ENCODE measurements at places on chromosomes 16 and 17.

- no peak for DNase-seq
These were observed 222.4 kb upstream of the AXIN2 start for GRCh38 chr17:65783845-65784334.

GRCh38 chr17:8430966-8431365, 4.7 kb upstream of the NDEL1 start:
- DNase-seq = no peak

DNA sequence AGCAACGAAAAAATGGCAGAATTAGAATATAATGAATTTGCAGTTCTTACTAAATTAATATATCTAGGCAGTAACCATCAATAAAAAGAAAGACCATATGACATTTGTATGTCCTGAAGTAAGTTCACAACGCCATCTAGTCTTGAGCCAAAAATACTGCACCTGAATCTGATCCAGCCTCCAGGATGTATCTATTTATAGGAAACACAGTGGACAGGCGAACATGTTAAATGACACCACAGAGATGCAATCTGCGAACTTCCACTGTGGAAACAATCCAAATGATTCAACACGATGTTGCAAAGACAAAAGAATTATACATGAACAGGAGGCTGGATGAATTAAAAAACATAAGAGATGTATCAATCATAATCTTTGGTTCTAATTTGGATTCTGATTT, 197.6 kb downstream of the CDH13 start:
- no peak for DNase-seq

DNA sequence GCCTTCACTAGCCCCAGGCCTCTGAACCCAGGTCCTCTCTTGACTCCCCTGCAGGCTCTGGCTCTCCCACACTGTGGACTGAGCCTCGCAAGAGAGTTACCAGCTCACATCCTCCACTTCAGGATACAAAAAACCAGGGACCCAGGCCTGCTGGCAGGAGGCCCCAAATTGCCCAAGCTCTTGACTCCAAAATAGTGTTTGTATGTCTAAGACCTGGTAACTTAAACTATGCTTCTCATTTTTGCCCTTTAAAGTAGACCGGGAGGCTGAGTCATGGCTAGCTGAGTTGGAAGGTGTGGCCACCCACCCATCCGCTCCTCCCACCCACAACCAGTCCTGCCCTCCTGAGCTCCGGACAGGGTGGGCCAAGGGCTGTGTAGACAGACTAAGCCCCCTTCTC, 250.0 kb downstream of the SOX9 start:
- DNase-seq = no peak

- no peak for DNase-seq
These were observed 6.2 kb downstream of the SPATA2L start for GRCh38 chr16:89695086-89695874.

- DNase-seq = peak; percentile 38
These were observed 51.4 kb upstream of the LHX1 start for GRCh38 chr17:36885771-36886377.

- DNase-seq = no peak
These were observed 482.8 kb downstream of the SOX9 start for GRCh38 chr17:72603420-72604242.

DNA sequence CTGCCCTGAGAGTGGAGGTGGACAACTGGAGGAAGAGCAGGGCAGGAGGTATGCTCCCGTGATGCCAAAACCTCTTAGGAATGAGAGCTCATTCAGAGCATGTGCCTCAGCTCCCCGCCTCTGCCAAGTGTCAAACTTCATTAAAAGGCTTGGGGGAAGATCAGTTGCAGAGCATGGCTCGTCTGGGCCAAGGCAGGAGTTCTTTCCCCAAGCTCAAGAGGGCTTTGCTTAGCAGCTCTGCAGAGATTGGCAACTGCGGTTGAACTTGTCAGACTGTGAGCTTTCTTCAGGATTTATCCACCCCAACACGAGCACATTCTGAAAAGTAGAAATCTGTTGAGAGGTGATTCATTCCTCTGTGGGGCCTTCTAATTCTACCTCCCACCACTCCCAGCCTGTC, 248.1 kb downstream of the HS3ST3A1 start:
- DNase-seq = no peak

DNA sequence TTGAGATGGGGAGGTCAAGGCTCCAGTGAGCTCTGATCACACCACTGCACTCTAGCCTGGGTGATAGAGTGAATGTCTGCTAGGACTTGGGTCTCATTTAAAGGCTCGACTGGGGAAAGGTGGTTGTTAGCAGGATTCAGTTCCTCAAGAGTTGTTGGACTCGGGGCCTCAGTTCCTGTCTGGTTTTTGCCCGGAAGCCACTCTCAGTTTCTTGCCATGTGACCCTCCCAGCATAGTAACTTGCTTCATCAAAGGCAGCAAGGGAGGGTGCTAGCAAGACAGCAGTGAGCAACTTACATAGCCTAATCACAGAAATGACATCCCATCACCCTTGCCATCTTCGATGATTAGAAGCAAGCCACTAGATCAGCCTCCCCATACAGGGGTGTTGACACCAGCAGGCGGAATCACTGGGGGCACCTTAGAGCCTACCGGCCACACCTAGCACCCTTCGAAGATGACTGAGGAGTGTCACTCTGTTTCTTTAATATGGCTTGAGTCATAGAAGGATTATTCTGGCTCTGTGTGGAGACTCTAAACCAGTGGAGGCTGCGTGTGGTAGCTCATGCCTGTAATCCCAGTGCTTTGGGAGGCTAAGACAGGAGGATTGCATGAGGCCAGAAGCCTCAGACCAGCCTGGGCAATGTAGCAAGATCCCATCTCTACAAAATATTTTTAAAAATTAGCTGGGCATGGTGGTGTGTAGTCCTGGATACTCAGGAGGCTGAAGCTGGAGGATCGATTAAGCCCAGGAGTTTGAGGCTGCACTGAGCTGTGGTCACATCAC, 13.2 kb upstream of the SCNN1B start:
- DNase-seq = no peak

DNA sequence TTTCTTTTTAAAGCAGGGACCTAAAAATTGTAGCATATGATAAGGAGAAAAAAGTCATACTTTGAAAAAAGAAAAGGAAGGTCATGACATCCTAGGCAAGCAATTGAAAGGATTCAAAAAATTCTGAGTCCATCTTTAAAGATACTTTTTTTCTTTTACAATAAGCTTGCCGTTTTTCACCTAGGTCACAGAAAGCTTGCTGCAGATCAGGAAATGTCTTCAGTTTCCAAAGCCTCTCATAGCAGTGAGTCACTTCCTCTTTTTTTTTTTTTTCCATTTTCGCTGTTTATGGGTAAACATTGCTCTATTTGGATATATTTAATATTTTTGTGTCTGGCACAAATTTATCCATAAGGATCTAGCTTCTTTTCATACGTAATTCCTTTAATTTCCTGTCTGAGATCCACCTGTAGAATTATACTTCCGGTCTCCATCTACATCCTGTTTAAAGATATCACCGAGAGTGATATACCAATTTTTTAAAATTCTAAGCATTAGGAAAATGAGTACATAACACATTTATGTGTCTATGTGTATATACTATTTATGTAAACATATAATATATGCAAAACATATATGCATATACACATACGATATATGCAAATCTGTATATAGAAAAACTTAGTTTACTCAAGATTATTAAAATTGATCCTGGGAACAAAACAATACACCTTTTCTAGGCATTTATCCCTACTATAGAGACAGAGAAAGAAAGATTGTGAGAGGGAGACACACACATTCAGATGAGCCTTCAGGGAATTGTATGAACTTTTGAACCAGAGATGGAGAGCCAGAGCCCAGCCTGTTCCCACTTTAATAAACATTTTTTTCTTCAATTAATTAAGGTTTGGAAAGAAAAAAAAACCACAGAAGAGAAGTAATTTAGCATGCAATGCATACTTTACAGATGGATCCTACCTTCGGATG, 134.4 kb downstream of the SKAP1 start:
- DNase-seq = no peak

DNA sequence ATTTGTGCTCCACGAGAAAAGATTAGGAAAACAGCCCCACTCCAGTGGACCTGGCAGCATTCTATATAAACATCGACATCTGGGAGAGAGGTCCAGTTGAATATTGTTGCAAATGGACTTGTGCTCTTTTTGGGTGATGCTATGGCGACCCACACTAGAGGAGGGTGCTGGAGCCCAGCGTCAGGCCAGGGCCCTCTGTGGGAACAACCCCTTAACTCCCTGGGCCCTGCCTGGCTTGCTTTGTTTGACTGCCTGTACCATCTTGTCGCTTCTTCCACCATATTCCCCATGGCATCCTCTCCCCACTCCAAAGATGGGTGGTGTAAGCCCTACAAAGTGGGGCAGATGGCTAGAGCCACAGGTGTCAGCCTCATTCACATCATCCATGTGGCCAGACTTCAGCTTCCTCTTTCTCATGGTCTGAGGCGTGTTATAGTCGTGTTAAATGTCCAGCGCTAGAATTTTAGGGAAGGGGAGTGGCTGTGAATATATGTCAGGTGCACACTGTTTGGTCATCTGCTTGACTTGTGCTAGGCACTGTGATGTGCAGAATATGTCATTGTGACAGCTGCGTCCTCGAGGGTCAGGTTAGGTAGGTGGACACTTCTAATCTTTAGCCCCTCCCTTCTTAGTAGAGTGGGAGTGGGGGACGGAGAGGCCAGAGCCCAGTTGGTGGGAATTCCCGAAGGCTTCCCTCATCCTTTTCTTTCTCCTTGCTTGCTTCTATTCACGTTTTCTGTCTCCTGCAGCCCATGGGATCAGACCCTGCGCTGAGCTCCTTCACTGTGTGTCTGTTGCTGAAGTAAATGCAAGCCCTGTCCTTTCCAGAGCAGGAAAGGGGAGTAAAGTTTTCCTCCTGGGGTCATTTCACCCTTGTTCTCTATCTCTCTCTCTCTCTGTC, 49.8 kb downstream of the MPRIP start:
- no peak for DNase-seq

GRCh38 chr16:29811896-29812665, at the start of gene PRRT2:
TSS of gene PRRT2 (plus strand) at chr16:29812193. CDS start at chr16:29813055, 862 bp downstream.
- DNase-seq = peak; percentile 78

DNA sequence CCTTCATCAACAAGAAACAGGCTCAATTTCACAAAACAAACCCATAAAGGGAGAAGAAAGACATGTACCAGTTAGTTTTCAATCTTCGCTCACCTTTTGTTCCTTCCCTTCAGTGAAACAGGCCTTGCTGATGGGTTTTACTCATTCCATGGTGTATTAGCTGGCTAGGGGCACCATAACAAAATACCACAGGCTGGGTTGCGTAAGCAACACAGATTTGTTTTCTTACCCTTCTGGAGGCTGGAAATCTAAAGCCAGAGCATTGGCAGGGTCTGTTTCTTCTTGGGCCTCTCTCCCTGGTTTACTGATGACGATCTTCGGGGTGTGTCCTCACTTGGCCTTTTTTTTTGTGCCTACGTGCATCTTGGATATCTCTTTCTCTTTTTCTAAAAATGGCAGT, 383.4 kb upstream of the RBFOX1 start:
- no peak for DNase-seq
